SW 1271 (cell line): ENCODE measurements at places on chromosomes 2 and 18.

DNA sequence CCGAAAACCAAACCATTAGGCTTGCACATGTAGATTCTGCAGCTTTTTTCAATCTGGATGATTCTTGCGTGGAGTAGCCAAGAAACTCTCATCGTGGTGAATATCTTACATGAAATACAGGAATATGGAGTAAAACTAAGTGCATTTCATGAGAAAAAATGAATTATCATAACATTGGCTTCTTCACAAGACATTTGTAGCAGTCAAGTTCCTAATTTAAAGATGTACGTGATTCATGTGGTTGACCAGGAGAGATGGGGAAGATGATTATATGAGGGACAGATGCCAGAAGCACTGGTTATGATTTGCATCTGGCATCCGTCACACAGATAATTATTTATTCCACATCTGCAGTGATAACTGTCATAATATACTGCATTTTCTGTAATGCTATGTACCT is 90.4 kb downstream of the ANTXR1 start:
- no peak for DNase-seq

DNA sequence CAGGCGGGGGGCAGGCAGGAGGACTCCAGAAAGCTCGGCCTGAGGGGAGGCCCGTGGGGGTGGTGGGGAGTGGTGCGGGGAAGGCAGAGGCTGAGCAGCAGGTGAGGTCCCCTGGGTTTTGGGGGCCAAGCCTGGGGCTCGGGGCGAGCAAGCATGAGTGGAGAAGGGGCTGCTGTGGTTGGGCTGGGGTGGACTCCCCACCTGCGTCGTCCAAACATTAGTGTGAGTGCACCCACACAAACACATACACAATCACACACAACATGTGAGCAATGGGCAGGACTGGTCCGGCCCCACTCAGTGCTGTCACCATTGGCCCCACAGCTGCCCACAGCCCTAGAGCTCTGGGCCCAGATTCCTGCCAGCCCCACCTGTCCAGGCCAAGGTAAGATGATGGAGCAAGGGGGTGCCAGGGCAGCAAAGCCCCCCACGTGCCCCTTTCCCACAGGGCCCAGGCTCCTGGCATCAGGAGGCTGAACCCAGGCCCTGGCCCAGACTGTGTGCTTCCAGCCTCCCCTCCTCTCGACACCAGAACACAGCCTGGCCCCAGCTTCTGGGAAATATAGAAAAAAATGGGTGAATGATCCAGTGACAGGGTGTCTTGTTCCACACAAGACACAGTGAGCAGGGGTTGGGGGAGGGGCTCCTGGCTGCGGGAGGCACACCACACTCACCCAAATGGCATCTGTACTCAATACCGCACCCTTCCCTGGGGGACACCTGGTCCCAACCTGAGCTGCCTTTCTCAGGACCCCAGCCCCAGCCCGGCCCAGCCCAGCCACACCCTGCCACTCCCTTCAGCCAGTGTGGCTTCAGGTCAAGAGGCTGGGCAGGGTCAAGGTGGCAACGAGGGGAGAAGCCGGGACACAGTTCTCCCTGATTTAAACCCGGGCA is 463 bp upstream of the ALPP start:
- no peak for DNase-seq

DNA sequence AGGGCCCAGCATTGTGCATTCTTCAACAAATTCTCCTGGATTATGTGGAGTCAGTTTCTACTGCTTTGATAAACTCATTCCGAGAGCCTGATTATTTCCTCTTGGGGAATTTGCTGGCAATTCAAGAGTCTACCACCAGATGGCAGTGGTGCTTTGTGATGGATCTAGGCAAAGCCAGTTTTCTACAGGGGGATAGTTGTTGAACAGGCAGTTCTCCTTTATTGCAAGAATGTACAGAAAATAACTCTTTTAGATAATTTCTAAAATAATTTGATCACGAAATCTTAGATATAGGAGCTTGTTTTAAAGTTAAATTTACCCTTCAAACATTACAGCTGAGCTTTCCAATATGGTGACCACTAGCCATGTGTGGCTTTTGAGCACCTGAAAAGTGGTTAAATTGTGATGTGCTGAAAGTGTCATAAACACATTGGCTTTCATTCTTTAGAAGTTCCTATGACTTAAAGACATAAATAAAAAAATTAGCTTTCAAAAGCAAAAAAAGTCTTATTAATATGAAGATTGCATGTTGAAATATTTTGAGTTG is 66.7 kb upstream of the HAAO start:
- DNase-seq, result peak; percentile 25

DNA sequence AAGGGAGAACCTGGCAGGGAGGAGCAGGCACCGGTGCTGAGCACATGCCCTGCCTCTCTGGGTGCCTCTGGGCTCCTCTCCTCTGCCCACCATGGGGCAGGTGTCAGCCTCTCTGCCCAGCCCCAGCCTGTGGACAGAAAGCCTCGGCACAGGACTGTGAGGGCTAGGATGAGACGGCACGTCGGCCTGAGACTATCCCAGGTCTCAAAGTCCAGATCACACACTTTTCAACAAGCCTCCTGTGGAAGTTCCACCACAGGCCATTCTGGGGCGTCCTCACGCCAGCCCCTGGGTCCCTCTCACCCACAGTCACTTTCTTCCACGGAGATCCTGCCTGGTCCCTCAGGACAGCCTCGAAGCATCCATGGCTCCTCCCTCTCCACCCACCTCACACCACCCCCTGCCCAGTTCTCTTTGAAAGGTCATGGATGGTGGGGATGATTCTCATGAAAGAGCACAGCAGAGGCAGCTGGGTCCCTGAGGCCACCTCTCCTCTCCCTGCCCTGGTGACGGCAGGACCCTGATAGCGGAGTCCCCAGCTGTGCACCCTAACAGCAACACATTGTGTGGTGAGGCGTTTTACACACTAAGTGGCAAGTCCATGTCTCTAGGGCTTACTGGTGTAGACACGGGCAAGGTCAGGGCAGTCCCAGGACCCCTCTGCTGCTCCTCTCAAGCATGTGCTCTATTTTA is 569.4 kb upstream of the SALL3 start:
- DNase-seq, result no peak

GRCh38 chr18:57909620-57910019 is 106.5 kb upstream of the ATP8B1 start:
- DNase-seq, result no peak

DNA sequence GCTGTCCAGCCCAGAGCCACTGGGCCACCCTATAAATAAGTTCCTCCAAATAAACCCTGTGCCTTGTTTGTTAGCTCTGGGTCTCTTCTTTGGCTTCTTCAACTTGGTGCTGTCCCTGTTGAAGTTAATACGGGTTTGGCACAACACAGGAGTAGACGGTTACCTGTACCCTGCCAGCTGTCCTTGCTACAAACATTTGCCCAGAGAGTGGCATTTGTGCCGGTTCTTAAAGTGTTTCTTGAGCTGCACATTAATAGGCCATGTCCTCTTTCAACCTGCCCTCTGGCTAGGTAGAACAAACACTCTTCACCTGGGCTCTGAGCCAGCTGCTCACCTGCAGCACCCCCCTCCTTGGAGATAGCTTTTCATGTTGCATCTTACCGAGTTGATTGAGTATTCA is 139.2 kb downstream of the NEDD4L start:
- DNase-seq, result no peak

DNA sequence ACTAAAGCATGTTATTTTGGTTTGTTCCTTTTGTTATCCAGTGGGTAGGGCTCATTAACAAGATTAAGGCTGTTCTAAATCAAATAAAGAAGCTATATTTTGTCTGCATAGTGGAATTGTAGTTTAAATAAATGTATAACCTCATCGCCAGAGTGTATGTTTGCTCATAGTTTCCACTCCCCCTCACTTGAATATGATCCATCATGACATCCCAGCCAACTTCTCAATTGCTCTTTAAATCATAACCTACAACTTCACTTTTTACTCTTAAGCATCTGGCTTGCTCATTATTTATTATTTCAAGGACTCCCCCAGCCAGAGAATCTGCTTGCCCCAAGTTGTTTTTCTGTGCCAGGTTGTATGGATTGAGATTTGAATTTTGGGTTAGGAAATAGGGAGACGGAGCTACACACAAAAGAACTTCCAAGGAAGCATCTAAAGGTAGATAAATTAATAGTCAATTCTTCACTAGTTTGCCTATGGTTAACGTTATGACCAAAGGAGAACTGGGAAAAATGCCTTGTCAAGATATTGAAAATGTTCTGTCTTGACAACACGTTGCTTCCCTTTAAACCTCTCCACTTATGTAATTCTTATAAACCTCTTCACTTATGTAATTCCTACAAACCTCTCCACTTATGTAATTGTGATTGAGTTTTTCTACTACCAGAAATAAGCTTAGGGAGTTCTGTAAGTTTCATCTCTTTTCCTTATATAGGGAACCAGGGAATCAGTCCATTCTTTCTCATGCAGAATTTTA is 55.4 kb upstream of the UPP2 start:
- no peak for DNase-seq

GRCh38 chr2:226977775-226978190 is 141.9 kb downstream of the RHBDD1 start:
- no peak for DNase-seq

DNA sequence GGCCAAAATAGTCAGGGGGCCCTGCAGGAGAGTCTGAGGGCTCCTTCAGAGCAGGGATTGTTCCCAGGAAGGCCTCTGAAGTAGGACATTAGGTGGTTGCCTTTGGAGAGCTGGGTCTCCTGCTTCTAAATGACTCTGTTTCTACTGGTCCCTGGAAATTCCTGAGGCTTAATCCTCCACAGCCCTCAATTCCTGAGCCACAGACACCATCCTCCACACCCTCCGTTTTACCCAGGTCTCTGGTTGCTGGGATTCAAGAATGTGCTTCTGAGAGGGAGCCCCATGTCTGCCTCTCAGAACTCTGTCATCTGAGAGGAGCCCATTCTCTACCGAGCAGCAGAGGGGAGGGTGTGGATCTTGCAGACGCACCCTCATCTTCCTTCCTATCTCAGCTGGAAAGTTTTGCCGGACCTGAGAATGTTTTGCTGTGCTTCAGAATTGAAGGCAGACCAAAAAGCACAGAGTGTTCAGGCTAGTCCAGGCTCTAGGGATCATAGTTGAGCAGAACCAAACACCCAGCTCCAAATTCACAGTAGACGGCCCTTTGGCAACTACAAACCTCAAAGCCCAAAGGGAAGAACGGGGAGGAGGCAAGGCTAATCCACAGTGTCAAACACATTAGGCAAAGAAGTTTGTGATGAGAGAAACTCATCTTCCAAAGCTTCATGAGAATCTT is 8.1 kb downstream of the VIT start:
- no peak for DNase-seq

DNA sequence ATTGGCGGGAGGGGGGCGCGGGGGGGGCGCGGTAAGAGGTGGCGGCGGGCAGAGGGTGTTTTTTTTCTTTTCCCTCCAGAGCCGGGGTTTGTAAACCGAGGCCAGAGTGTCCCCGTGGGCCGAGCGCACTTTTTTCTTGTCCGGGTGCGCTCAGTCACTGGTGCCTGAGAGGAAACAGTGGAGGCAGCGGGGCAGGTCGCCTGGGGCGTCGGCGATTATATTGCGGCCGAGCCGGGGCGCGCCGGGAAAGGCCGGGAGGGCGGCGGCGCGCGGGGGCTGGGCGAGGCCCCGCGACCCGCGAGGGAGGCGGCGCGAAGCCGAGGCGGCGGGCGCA is 275 bp downstream of the HOXD8 start:
- no peak for DNase-seq

- DNase-seq, result no peak
Measured at GRCh38 chr18:48785091-48785614, 165.6 kb downstream of the SMAD7 start.

- DNase-seq, result no peak
Measured at GRCh38 chr18:11050966-11051365, 98.4 kb downstream of the PIEZO2 start.

DNA sequence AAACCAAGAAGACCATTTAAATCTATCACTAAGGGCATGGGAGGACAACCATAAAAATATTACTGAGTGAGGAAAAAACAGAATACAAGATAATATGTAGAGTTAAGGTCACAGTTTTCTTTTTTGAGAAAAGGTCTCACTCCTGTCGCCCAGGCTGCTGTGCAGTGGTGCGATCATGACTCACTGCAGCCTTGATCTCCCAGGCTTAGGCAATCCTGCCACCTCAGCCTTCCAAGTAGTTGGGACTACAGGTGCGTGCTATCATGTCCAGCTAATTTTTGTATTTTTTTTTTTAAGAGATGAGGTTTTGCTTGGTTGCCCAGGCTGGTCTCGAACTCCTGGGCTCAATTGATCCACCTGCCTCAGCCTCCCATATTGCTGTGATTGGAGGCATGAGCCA is 24.0 kb downstream of the POLR1A start:
- DNase-seq, result no peak

DNA sequence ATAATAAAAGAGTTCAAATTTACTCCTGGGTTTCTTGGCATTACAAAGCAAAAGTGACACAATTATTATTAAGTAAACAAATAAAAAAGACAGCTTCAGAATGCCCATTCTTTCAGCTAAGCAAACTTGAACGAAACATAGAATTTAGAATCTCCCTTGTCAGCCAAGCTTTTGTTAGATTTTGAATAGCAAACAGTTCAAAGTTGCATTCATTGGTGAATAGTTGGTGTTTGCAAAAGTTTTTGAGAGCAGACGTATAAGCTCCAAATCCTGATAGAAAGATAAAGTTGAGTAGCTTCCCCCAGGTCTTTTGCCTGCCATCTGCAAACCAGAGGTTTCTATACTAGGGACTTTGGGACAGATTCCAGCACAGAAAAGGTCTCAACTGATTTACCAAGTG is 434.3 kb upstream of the TNP1 start:
- no peak for DNase-seq

DNA sequence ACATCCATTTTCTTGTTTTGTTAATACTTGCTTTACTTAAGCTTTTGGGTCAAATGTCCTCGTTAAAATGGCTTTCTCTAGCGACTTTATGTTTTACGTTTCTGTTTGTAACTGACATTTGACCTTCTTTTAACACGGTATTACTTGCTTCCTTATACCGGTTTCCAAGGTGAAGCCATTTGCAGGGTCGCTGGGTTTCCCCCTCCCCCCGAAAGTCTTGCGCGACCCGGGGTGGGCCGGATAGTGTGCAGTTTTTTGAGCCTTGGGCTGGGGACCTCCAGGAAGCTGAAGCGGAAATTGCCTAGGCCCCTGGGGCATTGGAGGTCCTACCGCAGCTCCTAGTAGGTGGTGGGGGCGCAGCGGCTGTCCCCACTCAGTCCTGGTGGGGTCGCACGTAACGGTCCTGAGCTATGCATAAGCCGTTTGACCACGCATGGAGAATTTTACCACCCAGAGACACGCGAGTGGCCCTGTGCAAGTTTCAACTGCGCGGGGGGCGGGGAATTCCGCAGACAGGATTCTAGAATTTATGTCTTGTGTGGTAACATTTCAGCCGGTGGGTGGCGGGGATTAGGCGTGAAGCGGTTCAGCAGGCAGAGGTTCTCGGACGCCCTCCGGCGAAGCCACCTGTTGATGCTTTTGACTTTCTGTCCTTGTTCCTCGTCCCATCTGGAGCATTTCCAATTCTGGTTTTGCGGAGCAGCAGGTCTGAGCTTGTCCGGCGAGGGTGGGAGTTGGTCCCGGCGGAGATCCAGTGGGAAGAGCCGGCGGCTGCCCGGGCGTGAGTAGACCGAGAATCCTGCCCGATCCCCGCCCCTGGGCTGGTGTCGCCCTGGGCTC is 2.4 kb downstream of the CFLAR start:
- DNase-seq, result peak; percentile 87

- no peak for DNase-seq
Measured at GRCh38 chr2:79120194-79120713, at the start of gene REG1A. REG1A (plus strand) TSS chr2:79120488; CDS start chr2:79120862, 374 bp downstream.
